Foreskin keratinocyte (primary cell): ENCODE measurements at places on chromosomes 6 and 20. TPM values are rescaled to one million over a fixed set of nuclear protein-coding genes. Genes with fewer than 3 reads are reported as not detected.

The PPIL6 gene
- 0.46 and 0.71 TPM in 2 replicates for total RNA-seq

The MRAP2 gene
- 0.35 and 2.9 TPM in 2 replicates for total RNA-seq

GRCh38 chr6:21885532-21886114 is 292.1 kb downstream of the SOX4 start:
- peak; percentile 18 for DNase-seq

- DNase-seq, result peak; percentile 41
These were observed 182.7 kb downstream of the TBX18 start for GRCh38 chr6:84581494-84582259.

The COL11A2 gene
- total RNA-seq, result 0.07 and 0.18 TPM in 2 replicates

The LAMA2 gene
- total RNA-seq, result 0.49 and 0.92 TPM in 2 replicates

The BTN1A1 gene
- total RNA-seq, result not detected in 2 replicates

DNA sequence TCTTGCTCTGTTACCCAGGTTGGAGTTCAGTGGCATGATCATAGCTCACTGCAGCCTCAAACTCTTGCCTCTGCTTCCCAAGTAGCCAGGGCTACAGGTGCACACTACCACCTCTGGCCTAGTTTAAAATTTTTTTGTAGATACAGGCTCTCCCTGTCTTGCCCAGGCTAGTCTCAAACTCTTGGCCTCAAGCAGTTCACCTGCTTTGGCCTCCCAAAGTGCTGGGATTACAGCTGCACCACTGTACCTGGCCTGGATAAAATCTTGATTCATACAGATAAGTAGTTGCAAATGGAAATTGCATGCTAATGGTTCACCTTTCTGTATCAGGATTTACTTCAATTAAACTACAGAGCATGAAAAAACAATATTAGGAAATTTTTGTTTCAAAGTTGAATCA is 4.2 kb downstream of the CD2AP start:
- DNase-seq, result peak; percentile 78

GRCh38 chr6:108051481-108051880 is 23.1 kb downstream of the OSTM1 start:
- DNase-seq, result no peak

- peak; percentile 23 for DNase-seq
These were observed 56.5 kb upstream of the HFE start for GRCh38 chr6:26030716-26031115.

The UCKL1 gene
- total RNA-seq, result 24.9 and 28.2 TPM in 2 replicates

GRCh38 chr6:55937261-55937947 is 62.0 kb upstream of the BMP5 start:
- DNase-seq, result no peak

DNA sequence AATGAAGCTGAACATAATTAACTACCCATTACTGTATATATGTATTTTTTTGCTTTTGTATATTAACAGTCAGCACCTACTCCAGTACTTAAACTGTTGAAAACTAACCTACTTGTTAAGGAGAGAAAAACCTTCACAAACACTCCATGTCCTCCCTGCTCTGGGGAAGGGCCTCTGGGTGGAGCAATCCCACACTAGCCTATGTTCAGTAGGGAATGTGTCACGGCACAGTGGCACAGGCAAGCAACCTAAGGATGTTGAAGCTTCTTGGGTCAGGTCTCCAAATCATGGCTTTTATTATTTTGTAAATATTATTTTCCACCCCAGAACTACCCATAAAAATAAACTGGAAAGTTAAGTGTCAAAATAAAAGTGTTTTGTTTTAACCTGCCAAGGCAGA is 5.3 kb downstream of the MAN1A1 start:
- no peak for DNase-seq

The NPEPL1 gene
- total RNA-seq, result 10.7 and 11.8 TPM in 2 replicates

DNA sequence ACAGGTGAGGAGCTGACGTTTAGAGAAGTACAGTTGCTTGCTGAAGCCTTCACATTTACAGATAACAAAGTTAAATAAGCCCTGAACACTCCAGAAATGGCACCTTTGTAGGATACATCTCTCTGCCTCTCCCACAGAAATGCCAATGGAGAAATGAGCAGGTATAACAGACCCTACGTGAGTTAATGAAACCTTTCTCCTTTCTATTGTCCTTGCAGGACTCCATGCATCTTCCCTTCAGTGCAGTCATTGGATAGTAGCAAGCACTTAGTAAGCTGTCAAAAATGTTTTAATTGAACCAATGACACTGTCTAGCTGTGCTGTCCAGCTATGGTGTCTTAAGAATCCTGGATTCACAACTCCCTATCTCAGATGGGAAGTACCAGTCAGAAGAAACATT is 8.1 kb upstream of the RRBP1 start:
- DNase-seq, result no peak

The CDK19 gene
- total RNA-seq, result 5.1 and 5.9 TPM in 2 replicates

DNA sequence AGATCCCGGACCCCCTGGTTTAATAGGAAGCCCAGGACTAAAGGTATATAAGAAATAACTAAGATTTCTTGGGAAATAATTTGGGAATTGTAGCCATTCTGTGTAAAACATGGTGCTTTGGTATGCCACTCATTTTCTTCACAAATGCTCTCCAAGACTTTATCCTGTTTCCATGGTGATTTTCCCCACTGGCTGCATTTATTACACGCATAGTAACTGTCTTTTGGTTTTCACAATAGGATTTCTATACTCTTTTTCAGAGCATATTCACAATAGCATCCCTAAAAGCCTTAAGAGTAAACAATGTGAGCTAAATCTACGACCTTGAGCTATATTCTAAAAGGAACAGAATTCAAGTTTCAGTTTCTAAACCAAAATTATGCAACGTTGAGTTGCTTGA is 160.8 kb downstream of the COL9A1 start:
- no peak for DNase-seq

- DNase-seq, result no peak
These were observed 23.9 kb upstream of the PXDC1 start for GRCh38 chr6:3775386-3775785.

GRCh38 chr6:131281471-131282270 is 146.4 kb downstream of the AKAP7 start:
- no peak for DNase-seq

The CTAGE9 gene
- total RNA-seq, result not detected in 2 replicates

DNA sequence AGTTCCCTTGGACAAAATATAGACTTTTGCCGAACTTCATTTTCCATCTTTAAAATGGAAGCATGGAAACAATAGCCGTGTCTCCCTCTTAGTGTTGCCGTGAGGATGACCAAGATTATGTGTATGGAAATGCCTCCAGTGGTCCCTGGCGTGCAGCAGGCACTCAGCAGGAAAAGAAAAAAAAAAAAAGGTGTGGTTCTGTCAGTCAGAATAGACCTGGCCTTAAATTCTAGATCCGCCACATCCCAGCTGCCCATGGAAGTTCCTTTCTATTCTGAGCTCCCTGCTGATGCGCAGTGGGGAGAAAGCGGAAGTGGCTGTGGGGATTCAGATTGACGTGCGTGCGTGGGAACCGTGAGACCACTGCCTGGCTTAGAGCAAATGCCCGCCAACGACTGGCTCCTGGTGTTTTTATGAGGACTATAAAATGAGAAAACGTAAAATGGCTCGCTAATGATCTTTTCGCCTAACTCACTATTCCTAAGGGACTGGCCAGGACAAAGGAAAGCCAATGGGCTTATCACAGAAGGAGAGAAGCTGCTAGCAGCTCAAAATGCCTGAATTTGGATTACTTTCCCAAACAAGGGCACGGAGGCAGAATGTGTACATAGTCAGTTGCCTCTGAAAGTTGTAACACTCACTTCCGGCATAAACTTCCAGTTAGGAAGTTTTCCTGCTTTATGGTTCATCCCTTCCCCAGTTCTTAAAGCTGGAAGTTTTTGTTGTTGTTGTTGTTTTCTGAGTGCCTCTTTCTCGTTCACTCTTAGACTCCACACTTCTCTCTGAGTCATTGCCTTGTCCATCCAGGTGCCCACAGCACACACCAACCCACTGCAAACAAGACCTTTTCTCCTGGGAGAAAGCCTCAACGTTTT is 11.4 kb upstream of the PDE10A start:
- DNase-seq, result no peak

GRCh38 chr6:129281168-129281796 is 398.3 kb downstream of the LAMA2 start:
- no peak for DNase-seq

The TDP2 gene
- total RNA-seq, result 29.9 and 31.3 TPM in 2 replicates

DNA sequence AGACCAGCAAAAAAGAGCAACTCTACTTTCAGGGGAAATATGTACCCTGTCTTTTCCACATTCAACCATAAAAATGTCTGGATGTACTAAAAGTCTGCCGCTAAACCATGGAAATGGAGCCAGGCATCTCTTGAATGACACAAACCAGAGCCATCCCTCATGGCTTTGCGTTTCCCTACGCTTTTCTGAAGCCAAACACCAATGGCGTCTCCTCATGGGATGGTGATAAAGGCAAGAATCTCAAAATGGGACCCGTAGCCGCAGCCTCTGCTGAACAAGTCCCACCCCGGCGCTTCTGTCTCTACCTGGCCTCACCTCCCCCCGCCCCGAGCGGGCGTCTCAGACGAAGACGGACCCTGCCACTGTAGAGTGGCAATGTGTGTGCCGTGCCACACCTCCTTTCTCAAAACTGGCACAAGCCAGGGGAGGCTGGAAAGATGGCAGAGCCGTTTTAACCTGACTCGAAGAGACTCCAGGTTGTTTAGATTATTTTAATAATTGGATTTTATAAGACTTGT is 80.3 kb upstream of the AFDN start:
- DNase-seq, result no peak

- no peak for DNase-seq
These were observed 258.5 kb downstream of the KIF16B start for GRCh38 chr20:16314748-16315159.

The HLA-DMB gene
- 0.92 TPM in 1 of 2 replicates, not detected in the other for total RNA-seq

- peak; percentile 96 for DNase-seq
These were observed 37.9 kb upstream of the FUCA2 start for GRCh38 chr6:143549221-143549948.
